ENCODE measurements at places on chromosomes 6 and 20. TPM values are rescaled to one million over a fixed set of nuclear protein-coding genes. Genes with fewer than 3 reads are reported as not detected.
A peak's percentile ranks its signal among the peaks of the same experiment; 100 is the strongest.

EMILIN3 gene
- 0.24 TPM for total RNA-seq

GRCh38 chr6:116459927-116460326, 1.2 kb upstream of the CALHM6 start:
- no peak for DNase-seq

APCDD1L gene
- not detected for total RNA-seq

- no peak for DNase-seq
Measured at GRCh38 chr6:127225497-127225896, 41.2 kb upstream of the RNF146 start.

GRCh38 chr6:166678426-166678825, 51.4 kb upstream of the RPS6KA2 start:
- DNase-seq, result no peak

GRCh38 chr6:26537846-26538571, at the start of gene HMGN4:
Gene HMGN4 (plus strand): TSS chr6:26538366. CDS start chr6:26545207, 6,841 bp downstream.
- peak; percentile 96 for DNase-seq

GRCh38 chr6:41191569-41191968, 9.4 kb downstream of the TREML2 start:
- peak; percentile 64 for DNase-seq

- DNase-seq, result no peak
Measured at GRCh38 chr20:32574296-32575226, 10.6 kb downstream of the NOL4L start.

DNA sequence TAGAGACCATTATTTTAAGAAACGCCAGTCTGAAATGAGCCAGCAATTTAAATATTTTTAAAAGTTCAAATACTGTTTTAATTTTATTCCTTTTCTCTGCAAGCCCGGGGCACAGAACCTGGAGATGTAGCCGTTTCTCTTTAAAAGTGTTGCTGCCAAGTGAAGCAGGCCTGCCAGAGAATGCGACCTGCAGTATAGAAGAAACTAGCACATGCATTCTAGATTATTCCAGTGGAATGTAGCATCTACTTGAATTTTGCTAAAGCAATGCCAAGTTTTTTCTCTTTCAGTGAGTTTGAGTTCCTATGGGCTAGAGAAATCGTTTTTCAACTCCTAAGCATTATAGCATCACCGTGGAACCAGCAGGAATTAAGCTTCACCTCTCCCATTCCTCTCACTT, 101.3 kb downstream of the QRSL1 start:
- DNase-seq, result no peak

WFDC12 gene
- total RNA-seq, result not detected

GRCh38 chr6:16712931-16713484, 48.3 kb downstream of the ATXN1 start:
- peak; percentile 84 for DNase-seq

OLIG3 gene
- not detected for total RNA-seq

DNA sequence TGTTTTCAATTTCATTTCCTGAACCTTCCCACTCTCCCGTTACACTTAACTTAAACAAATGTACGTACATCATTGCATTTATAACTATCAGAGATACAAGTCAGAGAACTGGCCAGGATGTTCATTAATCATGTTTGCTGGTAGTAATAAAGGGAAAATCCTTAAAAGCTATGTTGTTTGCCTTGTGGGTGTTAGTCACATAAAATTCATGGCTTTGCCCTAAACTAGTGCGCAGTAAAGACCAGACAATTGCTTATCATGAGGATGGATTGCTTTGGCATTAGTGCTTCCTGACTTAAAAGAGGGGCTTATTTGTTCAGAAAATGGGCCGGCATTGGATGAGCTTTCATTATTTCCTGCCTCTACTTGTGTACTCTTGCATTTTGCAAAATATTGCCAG, 1037.3 kb upstream of the FLRT3 start:
- no peak for DNase-seq

DNA sequence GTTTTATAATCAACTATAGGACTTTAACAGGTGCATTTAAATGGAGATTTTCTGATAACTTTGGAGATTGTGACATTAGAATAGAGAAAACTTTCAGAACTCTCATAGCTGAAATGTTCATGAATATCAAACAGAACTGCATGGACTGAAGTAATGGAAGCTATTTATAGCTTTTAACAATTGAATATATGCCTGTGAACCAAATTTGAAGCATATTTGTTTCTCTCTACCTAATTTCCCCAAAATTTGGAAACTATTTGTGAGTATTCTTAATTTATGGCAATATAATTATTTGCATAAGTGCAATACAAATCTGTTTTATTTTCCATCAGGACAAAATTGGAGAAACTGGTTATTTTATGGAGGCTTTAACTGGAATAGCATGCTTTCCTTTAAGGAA, 96.6 kb downstream of the PLG start:
- no peak for DNase-seq

ZFP57 gene
- not detected for total RNA-seq

FAM217A gene
- not detected for total RNA-seq
